ENCODE measurements at places on chromosomes 7 and 10.

DNA sequence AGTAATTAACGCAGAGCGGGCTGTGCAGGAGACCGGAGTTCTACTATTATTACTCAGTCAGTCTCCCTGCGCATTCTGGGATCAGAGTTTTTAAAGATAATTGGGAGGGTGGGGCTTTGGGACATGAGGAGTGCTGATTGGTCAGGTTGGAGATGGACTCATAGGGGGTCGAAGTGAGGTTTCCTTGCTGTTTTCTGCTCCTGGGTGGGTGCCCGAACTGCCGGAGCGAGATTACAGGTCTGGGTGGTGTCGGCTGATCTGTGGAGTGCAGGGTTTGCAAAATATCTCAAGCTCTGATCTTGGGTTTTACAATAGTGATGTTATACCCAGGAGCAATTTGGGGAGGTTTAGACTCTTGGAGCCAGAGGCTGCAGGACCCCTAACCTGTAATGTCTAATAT, 3.9 kb upstream of the LRRC27 start:
- no peak for DNase-seq

DNA sequence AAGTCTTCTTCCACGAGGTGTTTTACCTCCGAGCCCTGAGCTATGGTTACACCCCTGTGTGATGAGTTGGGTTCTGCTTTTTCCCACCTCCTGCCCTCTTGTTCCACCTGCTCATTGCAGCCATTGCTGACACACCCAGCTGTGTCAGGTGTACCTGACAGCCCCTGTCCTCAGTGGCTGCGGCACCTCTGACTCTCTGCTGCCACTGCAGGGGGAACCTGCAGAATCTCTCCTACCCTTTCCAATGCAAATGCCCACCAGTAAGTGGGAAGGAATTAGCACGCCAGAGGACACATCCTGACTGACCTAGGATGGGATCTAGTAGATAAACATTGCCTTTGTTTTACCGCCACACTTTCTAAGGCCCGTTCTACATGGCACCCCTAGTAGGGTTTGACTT, 600.9 kb upstream of the MKI67 start:
- DNase-seq, result no peak

DNA sequence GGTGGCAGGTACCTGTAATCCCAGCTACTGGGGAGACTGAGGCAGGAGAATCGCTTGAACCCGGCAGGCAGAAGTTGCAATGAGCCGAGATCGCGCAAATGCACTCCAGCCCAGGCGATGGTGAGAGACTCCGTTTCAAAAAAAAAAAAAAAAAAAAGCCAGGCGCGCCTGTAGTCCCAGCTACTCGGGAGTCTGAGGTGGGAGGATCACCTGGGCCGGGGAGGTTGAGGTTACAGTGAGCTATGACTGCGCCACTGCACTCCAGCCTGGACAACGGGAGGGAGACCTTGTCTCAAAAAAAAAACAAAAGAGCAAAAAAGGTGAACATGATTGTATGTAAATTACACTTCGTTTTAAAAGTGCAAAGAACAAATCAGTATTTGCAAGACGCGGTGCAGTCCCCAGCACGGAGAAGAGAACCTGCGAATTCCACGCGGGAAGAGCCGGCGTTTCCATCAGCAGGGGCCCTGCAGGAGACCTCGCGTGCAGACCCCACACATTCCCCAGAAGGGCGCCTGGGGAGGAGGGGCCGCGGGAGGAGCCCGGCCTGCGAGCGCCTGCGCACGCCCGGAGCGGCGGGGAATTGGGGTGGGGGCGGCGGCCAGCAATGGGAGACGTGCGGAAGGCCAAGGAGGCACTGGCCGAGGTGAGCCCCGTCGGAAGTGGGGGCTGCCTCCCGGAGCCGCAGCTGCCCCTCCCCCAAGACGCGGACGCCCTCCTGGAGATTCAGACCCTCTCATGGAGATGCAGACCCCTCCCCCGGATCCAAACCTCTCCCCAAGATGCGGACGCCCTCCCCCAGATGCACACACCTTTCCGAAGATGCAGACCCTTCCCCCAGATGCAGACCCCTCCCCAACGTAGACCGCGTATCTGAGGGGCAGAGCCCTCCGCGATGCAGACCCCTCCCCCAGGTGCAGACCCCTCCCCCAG, 16.7 kb upstream of the SUN1 start:
- peak; percentile 82 for DNase-seq

DNA sequence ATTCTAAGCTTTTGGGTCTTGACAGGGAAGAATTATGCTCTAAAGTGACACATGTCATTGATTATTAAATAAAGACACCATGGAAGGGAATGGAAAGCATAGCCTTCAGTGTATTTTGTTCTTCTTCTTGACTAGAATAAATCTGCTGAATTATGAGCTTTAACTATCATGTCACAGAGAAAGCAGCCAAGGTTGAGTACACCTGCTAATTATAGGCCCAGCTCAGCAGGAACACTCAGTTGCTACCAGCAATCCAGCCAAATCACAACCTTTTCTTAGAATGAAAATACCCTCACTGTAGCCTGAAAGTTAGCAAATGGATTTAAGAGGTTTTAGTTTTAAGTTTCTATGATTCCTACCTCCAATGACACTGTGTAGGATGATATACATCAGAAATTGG, 225.3 kb upstream of the RHOBTB1 start:
- DNase-seq, result no peak

- no peak for DNase-seq
Measured at GRCh38 chr10:131771634-131772358, 129.0 kb upstream of the PPP2R2D start.

DNA sequence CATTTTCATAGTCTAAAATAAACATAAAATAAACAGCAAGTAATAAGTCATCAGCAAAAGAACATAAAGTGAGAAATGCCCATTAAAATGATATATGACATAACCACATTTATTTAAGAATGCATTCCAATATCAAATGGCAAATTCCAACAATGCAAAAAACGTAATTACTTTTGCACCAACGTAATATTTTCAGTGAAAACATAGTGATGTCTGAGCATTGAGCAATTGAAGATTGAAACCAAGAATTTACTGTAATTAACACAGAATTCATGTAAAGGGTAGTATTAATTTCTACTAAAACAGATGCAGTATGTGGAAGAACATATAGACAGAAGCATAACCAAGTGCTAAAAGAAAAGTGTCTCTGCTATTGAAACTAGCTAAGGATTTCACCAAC, 123.0 kb upstream of the TNS3 start:
- DNase-seq, result no peak

DNA sequence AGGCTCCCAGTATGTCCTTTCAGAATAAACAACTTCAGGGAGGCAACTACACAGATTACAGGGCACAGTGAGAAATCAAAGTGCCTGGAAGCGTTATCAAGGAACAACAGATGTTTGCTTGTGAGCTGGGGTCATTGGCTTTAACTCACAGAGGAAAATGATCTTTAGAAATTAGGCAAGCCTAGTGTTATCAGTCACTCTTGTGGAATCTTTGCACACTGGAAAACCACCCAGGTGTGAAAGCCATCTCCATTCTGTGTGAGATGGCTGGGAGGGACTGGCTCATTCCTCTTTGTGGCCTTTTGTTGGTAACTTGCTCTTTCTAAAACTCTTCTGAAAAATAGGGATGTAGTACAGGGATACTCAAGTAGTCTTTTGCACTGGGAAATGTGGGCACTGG, 716.0 kb downstream of the XPNPEP1 start:
- no peak for DNase-seq

GRCh38 chr7:142896151-142896550, 10.6 kb upstream of the TRPV6 start:
- no peak for DNase-seq

DNA sequence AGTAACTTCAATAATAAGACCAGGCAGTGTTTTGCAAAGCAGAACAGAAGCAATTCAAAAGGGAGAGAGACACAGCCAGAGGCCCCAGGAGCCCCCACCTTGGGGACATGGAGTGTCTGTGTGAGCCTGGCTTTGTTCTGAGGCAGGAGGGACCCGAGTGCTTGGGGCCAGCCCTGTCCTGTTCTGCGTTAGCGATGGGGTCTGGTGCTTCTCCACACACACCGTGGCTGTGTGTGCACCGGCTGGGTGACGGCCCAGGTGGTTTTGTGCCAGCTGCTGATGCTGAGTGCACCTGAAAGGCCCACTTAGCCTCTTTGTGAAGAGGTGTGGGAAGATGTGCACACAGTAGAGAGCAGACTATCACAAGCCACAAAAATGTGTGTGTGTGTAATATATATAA, 468.9 kb downstream of the DNAJB6 start:
- peak; percentile 86 for DNase-seq

- DNase-seq, result no peak
Measured at GRCh38 chr10:43131906-43132305, 6.3 kb upstream of the CSGALNACT2 start.

DNA sequence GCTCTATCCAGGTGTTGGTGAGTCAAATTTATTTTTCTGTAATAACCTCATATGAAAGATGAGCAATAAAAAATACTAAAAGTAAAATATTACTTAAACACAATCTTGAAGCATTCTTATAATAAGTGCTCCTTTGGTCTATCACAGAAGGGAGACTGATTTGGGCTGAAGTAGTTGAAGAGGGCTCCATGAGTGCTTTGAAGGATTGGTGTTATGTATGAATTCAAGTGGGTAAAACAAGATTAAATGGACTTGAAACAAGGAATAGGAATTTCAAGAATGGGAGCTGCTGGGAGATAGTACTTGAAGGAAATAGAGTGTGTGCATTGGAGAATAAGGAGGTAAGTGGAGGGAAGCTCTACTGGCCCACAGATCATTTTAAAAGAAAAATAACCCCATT, 7.3 kb upstream of the OR2A2 start:
- DNase-seq, result peak; percentile 91

GRCh38 chr7:141820067-141820466, 21.2 kb downstream of the PRSS37 start:
- DNase-seq, result no peak

- no peak for DNase-seq
Measured at GRCh38 chr7:211715-212058, 19.3 kb downstream of the FAM20C start.

DNA sequence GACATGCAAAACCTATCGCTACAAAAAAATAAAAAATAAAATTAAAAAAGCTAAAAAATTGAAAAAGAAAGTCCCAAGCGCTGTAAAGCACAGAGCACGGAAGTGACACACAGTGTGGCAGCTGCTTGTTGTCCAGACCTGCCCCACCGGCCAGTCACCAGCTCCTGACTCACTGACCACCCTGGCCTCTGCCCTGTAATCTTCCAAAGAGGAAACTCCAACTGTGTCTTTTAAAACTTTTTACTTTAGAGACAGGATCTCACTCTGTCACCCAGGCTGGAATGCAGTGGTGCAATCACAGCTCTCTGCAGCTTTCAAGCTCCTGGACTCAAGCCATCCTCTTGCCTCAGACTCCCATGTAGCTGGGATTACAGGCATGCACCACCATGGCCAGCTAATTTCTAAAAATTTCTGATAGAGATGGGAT, 23.6 kb downstream of the GNA12 start:
- DNase-seq, result no peak

DNA sequence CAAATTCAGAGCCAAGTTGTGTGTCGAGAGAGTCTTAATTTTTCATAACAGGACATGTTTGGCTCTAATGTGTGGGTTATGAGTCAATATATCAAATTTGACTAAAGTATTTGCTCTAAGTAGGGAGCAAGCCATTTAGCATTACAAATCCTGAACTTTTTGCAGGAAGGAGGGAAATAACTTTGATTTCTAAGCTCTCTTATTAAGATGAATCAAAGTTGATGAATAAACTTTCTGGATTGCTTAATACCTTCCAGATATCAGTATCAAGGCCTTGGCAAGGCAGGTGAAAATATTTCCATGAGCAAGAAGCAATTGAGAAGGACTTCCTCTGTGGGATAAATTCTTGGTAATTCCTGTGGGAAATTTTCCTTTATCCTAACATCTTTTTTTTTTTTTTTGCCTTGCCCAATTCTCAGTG, 258.8 kb downstream of the AHR start:
- no peak for DNase-seq

GRCh38 chr7:81433206-81433605, 336.6 kb downstream of the HGF start:
- DNase-seq, result no peak

- DNase-seq, result no peak
Measured at GRCh38 chr10:44233561-44234482, 151.1 kb downstream of the CXCL12 start.

DNA sequence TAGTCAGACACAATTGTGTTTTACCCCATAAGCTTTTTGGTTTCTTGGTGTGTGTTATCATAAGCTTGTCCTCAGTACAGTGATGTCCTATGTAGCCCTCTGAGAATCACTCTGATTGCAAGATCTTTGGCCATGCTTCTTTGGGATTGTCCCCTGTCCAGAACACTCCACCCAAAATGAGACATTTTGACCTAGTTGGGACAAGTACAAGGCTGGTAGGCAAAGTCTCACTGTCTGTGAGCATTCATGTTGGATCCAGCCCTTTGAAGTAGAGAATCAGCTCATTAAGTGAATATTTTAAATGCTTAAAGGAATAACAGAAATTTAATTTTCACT, 28.9 kb upstream of the PCGF5 start:
- no peak for DNase-seq

DNA sequence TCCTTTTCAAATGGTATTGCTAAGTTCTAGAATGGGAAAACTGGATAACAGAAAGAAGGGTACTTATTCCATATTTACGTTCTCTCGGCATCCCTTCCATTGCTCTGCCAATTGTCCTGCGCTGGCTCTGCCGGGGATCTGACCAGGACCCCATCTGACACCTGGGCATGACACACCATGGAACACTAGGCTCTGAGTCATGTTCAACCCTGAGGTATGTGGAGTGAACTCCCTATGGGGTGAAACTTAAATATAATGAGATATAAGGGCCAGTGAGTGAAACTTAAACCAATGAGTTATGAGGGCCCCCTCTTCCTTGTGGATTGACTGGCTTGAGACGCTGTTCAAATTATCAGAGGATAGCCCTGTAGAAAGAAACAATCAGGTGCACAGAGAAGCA, 55.1 kb upstream of the ZEB1 start:
- no peak for DNase-seq

DNA sequence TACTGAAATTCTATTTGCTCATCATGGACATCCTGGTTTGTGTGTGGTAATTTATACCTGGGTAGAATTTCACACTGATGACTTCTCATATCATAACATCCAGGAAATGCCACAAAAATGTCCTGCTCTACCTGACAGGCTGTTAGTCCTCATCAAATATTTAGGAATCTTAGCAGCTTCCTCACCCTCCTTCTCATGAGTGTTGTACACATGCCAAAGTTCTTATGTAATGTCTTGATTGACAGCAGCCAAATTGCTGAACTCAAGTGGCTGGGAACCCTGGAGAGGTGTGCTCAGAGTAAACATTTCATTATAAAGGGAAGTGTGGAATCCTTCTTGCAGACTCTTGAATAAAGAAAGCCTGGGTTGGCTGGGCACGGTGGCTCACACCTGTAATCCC, 8.9 kb downstream of the EEPD1 start:
- DNase-seq, result no peak

- no peak for DNase-seq
Measured at GRCh38 chr10:43255634-43256431, 11.0 kb downstream of the RASGEF1A start.

- DNase-seq, result no peak
Measured at GRCh38 chr10:58920655-58921003, 255.8 kb upstream of the PHYHIPL start.

DNA sequence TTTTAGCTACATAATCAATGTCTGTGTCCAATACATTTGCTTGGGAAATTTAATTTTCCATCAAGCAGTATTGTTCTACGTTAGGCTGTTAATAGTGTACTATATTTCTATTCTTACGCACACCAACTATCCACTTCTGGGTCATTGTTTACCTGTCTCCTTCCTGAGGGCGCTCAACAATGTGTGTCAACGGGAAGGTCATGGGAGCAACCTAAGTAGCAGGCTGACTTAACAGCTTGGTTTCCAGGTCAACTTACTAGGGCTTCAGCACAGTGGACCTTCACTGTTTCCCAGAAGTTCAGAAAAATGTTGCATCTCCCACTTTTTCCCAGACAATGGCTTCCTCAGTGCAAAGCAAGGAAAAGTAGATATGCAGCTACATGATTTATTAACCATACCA, 13.7 kb downstream of the THSD7A start:
- no peak for DNase-seq
